ENCODE measurements at places on chromosomes 5 and 9.

DNA sequence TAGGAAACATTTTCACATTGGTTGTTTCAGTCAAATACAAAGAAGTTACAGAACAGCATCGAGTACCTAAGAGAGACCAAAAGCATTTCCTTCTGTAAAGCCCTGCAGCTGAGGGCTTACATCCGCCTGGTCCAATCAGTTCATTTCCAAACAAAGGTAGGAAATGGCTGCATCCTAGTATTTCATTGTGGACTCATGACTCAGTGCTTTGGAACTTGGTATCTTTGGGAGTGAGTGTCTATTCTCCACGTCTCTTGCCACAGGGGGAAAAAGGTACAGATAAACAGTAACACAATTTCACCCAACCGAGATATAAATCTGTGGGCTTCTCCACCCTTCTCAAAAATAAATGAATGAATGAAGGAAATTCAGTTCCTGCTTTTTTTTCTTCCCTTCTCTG lies 75.4 kb downstream of the NFIB start:
- DNase-seq, result no peak
- H3K27me3 ChIP-seq, result no peaks in the 10 kb centered on the region
- H3K27ac ChIP-seq, result peak overlapping the region; percentile 56
- H3K36me3 ChIP-seq, result no peaks in the 10 kb centered on the region
- H3K4me3 ChIP-seq, result no peak overlapping the region

- no peaks in the 10 kb centered on the region for H3K4me1 ChIP-seq
- no peaks in the 10 kb centered on the region for H3K27me3 ChIP-seq
- no peak for DNase-seq
- H3K36me3 ChIP-seq, result no peaks in the 10 kb centered on the region
These were observed 340.2 kb downstream of the ADAMTS6 start for GRCh38 chr5:65141493-65141892.

- no peak for DNase-seq
- H3K4me3 ChIP-seq, result no peak overlapping the region
- no peaks in the 10 kb centered on the region for H3K36me3 ChIP-seq
- no peak overlapping the region for H3K27ac ChIP-seq
These were observed 523.8 kb downstream of the EFNA5 start for GRCh38 chr5:107146901-107147300.

- no peak for DNase-seq
- H3K27ac ChIP-seq, result no peak overlapping the region
- peaks cover 23% of the 10 kb centered on the region for H3K36me3 ChIP-seq
- H3K4me1 ChIP-seq, result no peaks in the 10 kb centered on the region
These were observed 7.0 kb downstream of the TRMT10B start for GRCh38 chr9:37760416-37761161.

- peak overlapping the region; percentile 10 for H3K4me3 ChIP-seq
- H3K4me1 ChIP-seq, result peaks cover 3% of the 10 kb centered on the region
- no peaks in the 10 kb centered on the region for H3K27me3 ChIP-seq
- no peaks in the 10 kb centered on the region for H3K36me3 ChIP-seq
- H3K27ac ChIP-seq, result peak overlapping the region; percentile 4
These were observed 12.0 kb downstream of the PKD2L2 start for GRCh38 chr5:137901011-137901817.

DNA sequence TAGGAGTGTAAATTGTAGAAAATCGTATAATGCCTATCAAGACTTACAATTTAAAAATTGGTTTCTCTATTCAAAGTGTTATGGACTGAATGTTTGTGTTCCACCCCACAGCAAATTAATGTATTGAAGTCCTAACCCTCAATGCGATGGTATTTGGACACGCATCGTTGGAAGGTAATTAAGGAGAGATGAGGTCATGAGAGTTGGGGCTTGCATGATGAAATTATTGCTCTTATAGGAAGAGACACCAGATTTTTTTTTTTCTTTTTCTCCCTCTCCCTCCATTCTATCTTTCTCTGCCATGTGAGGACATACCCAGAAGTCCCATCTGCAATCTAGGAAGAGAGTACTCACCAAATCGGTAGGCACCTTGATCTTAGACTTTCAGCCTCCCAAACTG lies 189.2 kb downstream of the MAN2A1 start:
- no peak overlapping the region for H3K27ac ChIP-seq
- DNase-seq, result no peak
- no peaks in the 10 kb centered on the region for H3K36me3 ChIP-seq
- H3K4me3 ChIP-seq, result no peak overlapping the region
- H3K27me3 ChIP-seq, result no peaks in the 10 kb centered on the region

DNA sequence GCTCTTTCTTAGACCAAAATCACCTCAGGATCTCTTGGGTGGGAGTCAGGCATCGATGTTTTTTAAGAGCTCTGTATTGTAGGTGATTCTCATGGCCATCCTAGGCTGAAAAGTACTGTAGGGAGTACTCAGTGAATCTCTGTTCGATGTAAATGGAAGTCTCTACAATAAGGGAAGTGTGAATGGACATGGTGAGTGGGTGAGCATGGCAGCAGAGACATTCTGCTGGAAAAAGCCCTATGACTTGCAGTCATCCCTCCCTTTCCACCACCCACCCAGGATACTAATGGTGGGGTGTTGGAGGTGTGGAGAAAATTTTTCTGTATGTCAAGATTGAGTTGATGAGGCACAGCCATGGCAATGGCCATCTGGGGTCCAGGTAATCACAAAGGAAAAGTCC lies 30.9 kb downstream of the ZNF366 start:
- H3K4me1 ChIP-seq, result peaks cover 13% of the 10 kb centered on the region
- no peak overlapping the region for H3K4me3 ChIP-seq
- no peak overlapping the region for H3K27ac ChIP-seq
- H3K36me3 ChIP-seq, result no peaks in the 10 kb centered on the region
- no peaks in the 10 kb centered on the region for H3K27me3 ChIP-seq
- no peak for DNase-seq

GRCh38 chr9:38038307-38039089 lies 30.5 kb downstream of the SHB start:
- H3K27ac ChIP-seq, result peak overlapping the region; percentile 12
- DNase-seq, result no peak
- H3K36me3 ChIP-seq, result no peaks in the 10 kb centered on the region
- H3K4me1 ChIP-seq, result peaks cover 56% of the 10 kb centered on the region
- H3K4me3 ChIP-seq, result no peak overlapping the region

DNA sequence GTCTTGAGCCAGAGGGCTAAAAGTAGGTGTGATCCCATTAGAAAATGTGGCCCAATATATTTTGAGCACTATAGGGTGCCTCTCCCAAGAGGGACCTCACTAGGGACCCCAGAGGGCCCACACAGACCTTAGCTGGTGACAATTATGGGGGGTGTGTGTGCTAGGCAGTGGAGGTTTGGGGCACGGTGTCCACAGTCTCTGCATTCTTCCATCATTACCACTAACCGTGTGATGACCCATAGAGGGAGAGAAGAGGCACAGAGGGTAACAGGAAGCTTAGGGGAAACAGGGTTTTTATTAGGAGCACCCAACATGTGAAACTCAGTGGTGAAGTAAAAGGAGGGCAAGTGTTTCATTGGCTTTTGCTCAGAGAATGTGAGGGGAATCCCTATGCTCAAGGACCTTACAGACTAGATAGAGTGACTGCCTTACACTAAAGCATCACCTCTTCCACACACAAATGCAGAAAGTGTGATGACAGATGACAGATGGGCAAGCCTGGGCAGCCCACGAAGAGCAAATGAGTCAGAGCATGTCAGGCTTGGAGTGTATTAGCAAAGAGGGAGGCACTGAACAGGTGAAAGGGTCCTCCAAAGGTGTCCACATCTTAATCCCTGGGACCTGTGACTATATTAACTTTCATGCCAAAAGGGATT lies 2.5 kb upstream of the ACTL7A start:
- H3K27ac ChIP-seq, result no peak overlapping the region
- DNase-seq, result no peak
- no peaks in the 10 kb centered on the region for H3K4me1 ChIP-seq
- H3K4me3 ChIP-seq, result no peak overlapping the region
- no peaks in the 10 kb centered on the region for H3K27me3 ChIP-seq

GRCh38 chr9:106752581-106752980 lies 110.4 kb upstream of the ZNF462 start:
- no peaks in the 10 kb centered on the region for H3K27me3 ChIP-seq
- no peak for DNase-seq
- no peaks in the 10 kb centered on the region for H3K4me1 ChIP-seq
- H3K27ac ChIP-seq, result no peak overlapping the region
- no peak overlapping the region for H3K4me3 ChIP-seq

DNA sequence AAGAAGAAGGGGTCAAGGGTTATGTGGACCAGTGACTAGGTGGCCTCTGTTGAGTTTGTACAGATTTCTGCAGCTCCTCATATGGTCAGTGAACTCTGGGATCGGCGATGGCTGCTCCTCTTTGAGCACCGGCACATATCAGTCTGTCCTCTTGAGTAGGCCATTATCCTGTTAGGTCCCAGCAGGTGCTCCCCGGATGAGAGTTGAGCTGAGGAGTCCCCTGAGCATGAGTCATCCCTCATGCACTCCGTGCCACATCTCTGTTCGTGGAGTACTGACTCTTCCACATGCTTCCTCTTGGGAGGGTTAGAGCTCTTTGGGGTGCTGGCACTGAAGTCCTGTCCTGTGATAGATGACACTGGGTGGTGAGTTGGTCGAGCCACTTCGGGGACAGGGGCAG lies 143.7 kb downstream of the PTTG1 start:
- DNase-seq, result no peak
- H3K4me3 ChIP-seq, result no peak overlapping the region
- no peaks in the 10 kb centered on the region for H3K36me3 ChIP-seq

- H3K27me3 ChIP-seq, result no peaks in the 10 kb centered on the region
- DNase-seq, result no peak
- H3K36me3 ChIP-seq, result no peaks in the 10 kb centered on the region
- H3K27ac ChIP-seq, result peak overlapping the region; percentile 76
- peaks cover 22% of the 10 kb centered on the region for H3K4me1 ChIP-seq
These were observed 174.2 kb upstream of the IER5L start for GRCh38 chr9:129352146-129352865.

DNA sequence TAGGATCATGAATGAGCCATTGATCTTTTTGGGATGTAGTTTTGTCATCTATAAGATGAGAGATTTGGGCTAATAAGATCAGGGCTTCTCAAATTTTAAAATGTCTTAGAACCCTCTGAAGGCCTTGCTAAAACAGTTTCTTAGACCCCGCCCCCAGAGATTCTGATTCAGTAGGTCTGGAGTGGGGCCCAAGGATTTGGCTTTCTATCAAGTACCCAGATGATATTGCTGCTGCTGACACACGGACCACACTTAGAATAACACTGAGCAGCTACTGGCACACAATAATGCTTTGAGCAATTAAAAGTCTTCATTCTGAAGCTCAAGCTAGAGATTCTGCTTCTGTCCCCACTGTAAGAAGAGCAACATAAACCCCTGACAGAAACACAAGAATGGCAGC lies 216.7 kb downstream of the SMARCA2 start:
- no peaks in the 10 kb centered on the region for H3K36me3 ChIP-seq
- H3K27ac ChIP-seq, result peak overlapping the region; percentile 57
- no peak for DNase-seq
- peaks cover 80% of the 10 kb centered on the region for H3K4me1 ChIP-seq
- H3K27me3 ChIP-seq, result no peaks in the 10 kb centered on the region
